ENCODE measurements at places on chromosomes 7 and 10. TPM values are rescaled to one million over a fixed set of nuclear protein-coding genes. Genes with fewer than 3 reads are reported as not detected.

The NPC1L1 gene
- 0.18 TPM for total RNA-seq

The AOAH gene
- not detected for total RNA-seq

The HTR7 gene
- total RNA-seq = 0.09 TPM

GRCh38 chr7:7772397-7772821 is 54.0 kb upstream of the RPA3 start:
- H3K36me3 ChIP-seq = no peaks in the 10 kb centered on the region
- no peaks in the 10 kb centered on the region for H3K27me3 ChIP-seq
- no peak overlapping the region for H3K4me3 ChIP-seq
- no peak overlapping the region for H3K27ac ChIP-seq

- H3K36me3 ChIP-seq = no peaks in the 10 kb centered on the region
- no peak for DNase-seq
- peaks cover 3% of the 10 kb centered on the region for H3K27me3 ChIP-seq
- H3K27ac ChIP-seq = no peak overlapping the region
Measured at GRCh38 chr7:144407266-144407931, 3.9 kb upstream of the NOBOX start.

DNA sequence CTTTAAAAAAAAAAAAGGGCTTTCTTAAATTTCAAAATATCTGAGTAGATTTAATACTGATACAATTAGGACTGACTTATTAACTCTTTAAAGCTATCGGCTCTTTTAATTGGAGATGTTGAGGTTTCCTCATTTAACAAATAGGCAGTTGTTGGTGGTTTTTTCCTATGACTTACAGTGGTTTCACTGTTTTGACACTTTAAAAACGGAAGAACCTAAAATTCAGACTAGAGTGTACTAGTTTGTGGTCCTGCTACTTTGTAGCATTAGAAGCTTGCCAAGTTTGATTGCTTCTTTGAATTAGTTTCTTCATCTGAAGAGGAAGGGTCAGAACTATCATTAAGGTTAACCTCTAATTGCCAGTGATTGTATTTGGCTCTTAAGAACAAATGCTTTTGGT is 27.7 kb downstream of the CUL1 start:
- H3K27ac ChIP-seq = no peak overlapping the region
- no peaks in the 10 kb centered on the region for H3K27me3 ChIP-seq
- DNase-seq = no peak
- H3K4me3 ChIP-seq = no peak overlapping the region
- peaks cover 13% of the 10 kb centered on the region for H3K4me1 ChIP-seq

GRCh38 chr7:1951159-1951536 is 281.1 kb downstream of the ELFN1 start:
- H3K27me3 ChIP-seq = no peaks in the 10 kb centered on the region
- no peak for DNase-seq
- no peaks in the 10 kb centered on the region for H3K36me3 ChIP-seq
- H3K27ac ChIP-seq = peak overlapping the region; percentile 35
- H3K4me3 ChIP-seq = no peak overlapping the region

GRCh38 chr10:96345222-96345621 is 13.6 kb downstream of the OPALIN start:
- DNase-seq = no peak
- no peak overlapping the region for H3K27ac ChIP-seq
- no peak overlapping the region for H3K4me3 ChIP-seq
- peaks cover 11% of the 10 kb centered on the region for H3K4me1 ChIP-seq
- H3K36me3 ChIP-seq = peaks cover 6% of the 10 kb centered on the region
- H3K27me3 ChIP-seq = peaks cover 3% of the 10 kb centered on the region

GRCh38 chr7:156907656-156908055 is 14.7 kb upstream of the LMBR1 start:
- H3K27ac ChIP-seq = no peak overlapping the region
- H3K27me3 ChIP-seq = peaks cover 13% of the 10 kb centered on the region
- H3K4me1 ChIP-seq = peaks cover 5% of the 10 kb centered on the region
- no peak overlapping the region for H3K4me3 ChIP-seq
- H3K36me3 ChIP-seq = no peaks in the 10 kb centered on the region
- DNase-seq = no peak

GRCh38 chr10:47336387-47337134 is 11.6 kb upstream of the RBP3 start:
- H3K27ac ChIP-seq = no peak overlapping the region

GRCh38 chr7:134331393-134331792 is 14.7 kb upstream of the SLC35B4 start:
- no peak overlapping the region for H3K4me3 ChIP-seq
- H3K27ac ChIP-seq = no peak overlapping the region
- H3K27me3 ChIP-seq = peaks cover 5% of the 10 kb centered on the region
- peaks cover 5% of the 10 kb centered on the region for H3K4me1 ChIP-seq
- H3K36me3 ChIP-seq = no peaks in the 10 kb centered on the region

GRCh38 chr7:93544691-93545090 is 29.8 kb downstream of the CALCR start:
- H3K27ac ChIP-seq = no peak overlapping the region
- no peak overlapping the region for H3K4me3 ChIP-seq
- H3K4me1 ChIP-seq = no peaks in the 10 kb centered on the region
- no peak for DNase-seq
- no peaks in the 10 kb centered on the region for H3K27me3 ChIP-seq

DNA sequence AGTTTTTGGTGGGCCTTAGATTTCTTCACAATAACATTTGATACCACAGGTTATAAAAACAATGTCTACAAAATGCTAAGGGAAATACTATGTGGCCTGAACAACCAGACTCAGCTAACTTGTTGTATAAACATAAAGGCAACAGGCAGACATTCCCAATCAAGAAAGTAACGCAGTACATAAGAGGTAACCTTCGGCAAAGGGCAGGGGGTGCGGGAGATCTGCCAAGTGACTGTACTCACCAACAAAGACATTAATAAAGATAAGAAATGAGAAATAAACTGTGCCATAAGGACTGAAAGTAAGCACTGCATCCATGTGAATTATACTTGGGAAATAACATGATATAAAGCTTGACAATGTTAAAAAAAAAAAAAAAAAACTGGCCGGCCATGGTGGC is 15.4 kb downstream of the NSUN6 start:
- no peak for DNase-seq
- no peaks in the 10 kb centered on the region for H3K27me3 ChIP-seq
- no peaks in the 10 kb centered on the region for H3K4me1 ChIP-seq
- H3K4me3 ChIP-seq = no peak overlapping the region

GRCh38 chr7:130091999-130092398 is 21.7 kb downstream of the KLHDC10 start:
- H3K36me3 ChIP-seq = no peaks in the 10 kb centered on the region
- no peak overlapping the region for H3K4me3 ChIP-seq
- no peaks in the 10 kb centered on the region for H3K4me1 ChIP-seq
- no peak overlapping the region for H3K27ac ChIP-seq
- no peaks in the 10 kb centered on the region for H3K27me3 ChIP-seq

DNA sequence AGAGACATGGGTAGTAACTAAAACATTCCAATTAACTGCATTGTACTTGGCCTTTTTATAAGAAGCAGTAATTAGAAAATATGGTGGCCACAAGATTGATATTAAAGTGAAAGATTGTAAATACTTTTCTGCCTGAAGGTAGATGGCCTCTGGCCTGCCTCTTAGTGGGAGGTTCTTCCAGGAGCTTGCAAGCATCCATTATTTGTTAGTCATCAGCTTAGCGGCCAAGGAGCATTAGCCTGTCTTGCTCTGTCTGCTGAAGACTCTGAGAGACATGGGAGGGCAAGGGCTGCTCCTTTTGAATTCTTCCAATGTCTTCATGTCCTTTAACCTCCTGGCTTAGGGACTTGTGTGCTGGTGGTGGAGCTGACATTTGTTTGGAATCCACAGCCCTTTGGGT is 80.4 kb downstream of the TCF7L2 start:
- no peaks in the 10 kb centered on the region for H3K36me3 ChIP-seq
- DNase-seq = no peak
- H3K4me1 ChIP-seq = peaks cover 54% of the 10 kb centered on the region
- no peak overlapping the region for H3K27ac ChIP-seq
- peaks cover 2% of the 10 kb centered on the region for H3K27me3 ChIP-seq

DNA sequence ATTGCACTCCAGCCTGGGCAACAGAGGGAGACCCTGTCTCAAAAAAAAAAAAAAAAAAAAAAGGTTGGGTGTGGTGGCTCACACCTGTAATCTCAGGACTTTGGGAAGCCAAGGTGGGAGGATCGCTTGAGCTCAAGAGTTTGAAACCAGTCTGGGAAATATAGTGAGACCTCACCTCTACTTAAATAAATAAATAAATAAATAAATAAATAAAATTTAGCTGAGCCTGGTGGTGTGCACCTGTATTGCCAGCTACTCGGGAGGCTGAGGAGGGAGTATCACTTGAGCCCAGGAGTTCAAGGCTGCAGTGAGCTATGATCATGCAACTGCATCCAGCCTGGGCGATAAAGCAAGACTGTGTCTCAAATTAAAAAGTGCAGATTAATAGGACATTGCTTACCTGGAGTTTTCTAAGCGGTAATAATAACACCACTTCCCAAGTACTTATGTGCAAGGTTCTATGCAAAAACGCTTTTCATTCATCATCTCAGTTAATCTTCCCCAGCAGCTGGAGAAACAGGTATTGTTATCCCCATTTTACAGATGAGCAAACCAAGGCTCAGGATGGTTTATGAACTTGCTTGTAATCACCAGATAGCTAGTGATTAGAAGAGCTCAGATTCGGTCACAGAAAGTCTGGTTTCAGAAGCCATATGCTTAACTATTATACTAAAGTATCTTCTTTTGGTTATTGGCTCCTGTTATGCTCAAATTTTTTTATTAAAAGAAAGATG is 196.5 kb upstream of the MKLN1 start:
- no peaks in the 10 kb centered on the region for H3K36me3 ChIP-seq
- H3K4me1 ChIP-seq = no peaks in the 10 kb centered on the region
- peaks cover 2% of the 10 kb centered on the region for H3K27me3 ChIP-seq

DNA sequence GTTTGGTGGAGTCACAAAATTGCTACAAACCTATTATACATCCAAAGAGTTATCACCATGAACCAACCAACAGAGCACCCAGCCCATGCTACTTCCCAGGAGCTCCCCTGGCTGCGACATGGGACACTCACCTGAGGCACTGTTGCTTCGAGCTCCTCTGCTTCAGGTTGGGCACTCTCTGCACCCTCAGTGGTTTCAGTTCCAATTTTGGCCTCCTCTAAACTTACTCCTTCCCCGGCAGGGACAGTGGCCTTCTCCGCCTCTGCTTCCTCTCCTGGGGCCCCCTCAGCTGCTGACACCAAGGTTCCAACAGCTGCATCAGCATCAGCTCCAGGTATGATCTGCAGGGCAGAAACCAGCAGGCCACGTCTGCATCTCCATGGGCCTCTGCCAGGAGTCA is 120.4 kb upstream of the TARP start:
- no peak overlapping the region for H3K4me3 ChIP-seq
- H3K4me1 ChIP-seq = peaks cover 5% of the 10 kb centered on the region
- no peak for DNase-seq
- no peak overlapping the region for H3K27ac ChIP-seq

Data from neural crest cell (in vitro differentiated cells).